Astrocyte of the spinal cord (primary cell): ENCODE measurements at places on chromosomes 5 and 9.

GRCh38 chr5:75042522-75042921, 9.8 kb downstream of the GCNT4 start:
- peak; percentile 70 for DNase-seq

GRCh38 chr5:72604111-72604797, 97.0 kb upstream of the ZNF366 start:
- DNase-seq: peak; percentile 59

DNA sequence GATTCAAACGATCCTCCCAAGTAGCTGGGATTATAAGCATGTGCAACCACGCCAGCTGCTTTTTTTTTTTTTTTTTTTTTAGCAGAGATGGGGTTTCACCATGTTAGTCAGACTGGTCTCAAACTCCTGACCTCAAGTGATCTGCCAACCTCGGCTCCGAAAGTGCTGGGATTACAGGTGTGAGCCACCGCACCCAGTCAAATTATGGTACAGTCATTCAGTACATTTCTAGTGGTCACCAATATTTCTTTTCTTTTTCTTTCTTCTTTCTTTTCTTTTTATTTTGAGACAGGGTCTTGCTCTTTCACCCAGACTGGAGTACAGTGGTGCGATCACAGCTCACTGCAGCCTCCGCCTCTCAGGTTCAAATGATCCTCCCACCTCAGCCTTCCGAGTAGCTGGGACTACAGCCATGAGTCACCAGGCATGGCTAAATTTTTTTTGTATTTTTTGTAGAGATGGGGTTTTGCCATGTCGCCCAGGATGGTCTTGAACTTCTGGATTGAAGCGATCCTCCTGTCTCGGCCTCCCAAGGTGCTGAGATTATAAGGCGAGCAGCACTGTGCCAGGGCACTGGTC, 25.4 kb upstream of the DCP2 start:
- no peak for DNase-seq

DNA sequence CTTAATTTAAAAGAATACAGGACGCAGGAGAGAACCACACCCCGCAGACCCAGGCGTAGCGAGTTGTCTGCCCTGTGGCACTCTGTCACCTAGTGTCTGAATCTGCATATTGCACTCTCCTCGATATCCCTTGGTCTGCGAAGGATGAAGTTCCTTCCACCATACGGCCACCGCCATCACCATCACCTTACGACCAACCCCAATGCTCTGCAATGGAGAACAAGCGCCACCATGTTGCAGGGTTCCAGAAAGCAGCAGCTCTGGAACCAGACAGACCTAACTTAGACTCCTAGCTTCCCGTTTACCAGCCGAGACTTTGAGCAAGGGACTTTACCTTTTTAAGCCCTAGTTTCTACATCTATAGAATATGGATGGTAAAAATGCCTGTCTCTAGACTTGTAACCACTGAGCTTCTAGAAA, 77.4 kb upstream of the DMRT1 start:
- DNase-seq: peak; percentile 48

- DNase-seq: peak; percentile 22
These were observed 146.8 kb upstream of the DAPK1 start for GRCh38 chr9:87350915-87351314.

- DNase-seq: no peak
These were observed 44.7 kb upstream of the AKNA start for GRCh38 chr9:114432323-114433067.
